CD8-positive, alpha-beta T cell (primary cell): ENCODE measurements at places on chromosomes 3 and 15.

GRCh38 chr3:43894176-43895049 is 203.7 kb downstream of the ABHD5 start:
- DNase-seq, result no peak

DNA sequence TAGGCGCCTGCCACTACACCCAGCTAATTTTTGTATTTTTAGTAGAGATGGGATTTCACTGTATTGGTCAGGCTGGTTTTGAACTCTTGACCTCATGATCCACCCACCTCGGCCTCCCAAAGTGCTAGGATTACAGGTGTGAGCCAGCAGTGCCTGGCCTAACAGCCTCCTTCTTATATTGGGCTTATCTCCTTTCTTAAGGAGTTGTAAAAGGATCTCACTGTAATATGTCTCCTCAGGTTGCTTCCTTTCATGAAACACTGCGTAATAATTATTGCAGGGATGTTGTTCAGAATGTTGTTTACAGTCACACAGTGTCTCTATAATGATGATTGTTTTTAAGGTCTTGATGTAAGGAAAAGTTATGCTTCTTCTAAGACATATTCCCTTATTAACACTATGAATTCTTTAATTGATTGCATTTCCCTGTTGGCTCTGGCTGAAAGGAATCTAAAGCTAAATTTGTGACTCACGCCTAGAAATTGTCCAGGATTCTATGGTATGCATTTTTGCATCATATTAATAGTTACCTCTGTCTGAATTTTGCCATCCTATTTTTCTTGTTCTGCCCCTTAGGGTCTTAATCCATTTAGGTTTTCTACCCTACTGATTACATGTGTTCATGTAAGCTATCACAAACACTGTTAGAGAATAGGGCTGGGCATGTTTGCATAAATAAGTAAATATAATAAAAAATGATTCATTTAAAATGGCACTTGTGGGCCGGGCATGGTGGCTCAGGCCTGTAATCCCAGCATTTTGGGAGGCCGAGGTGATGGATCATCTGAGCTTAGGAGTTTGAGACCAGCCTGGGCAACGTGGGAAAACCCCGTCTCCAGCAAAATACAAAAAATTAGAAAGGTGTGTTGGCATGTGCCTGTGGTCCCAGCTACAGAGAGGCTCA is 24.5 kb upstream of the RNF111 start:
- DNase-seq, result no peak

DNA sequence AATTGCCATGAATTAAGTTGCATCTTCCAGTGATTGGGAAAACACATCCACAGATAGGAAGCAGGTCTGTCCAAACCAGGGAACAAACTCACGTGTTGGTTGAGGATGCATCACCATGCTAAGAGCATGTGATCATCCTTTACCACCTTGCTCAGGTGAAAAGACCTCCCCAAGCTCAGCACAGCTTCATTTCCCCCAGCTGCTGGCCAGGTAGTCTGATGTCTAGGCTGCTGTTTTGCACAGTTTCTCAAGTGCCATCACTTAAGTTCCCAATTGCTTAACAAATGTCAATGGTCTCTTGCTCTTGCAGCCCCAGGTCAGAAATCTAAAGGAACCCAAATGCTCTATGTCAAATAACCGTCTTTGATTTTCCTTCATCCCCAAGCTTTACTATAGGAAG is 34.2 kb downstream of the WNT5A start:
- no peak for DNase-seq

- DNase-seq, result no peak
Observed at GRCh38 chr3:75176937-75177336, 487.2 kb upstream of the FRG2C start.

- DNase-seq, result no peak
Observed at GRCh38 chr3:94179059-94179458, 116.2 kb downstream of the NSUN3 start.

- no peak for DNase-seq
Observed at GRCh38 chr3:165640970-165641369, 196.3 kb downstream of the BCHE start.

GRCh38 chr3:113557374-113557773 is 25.0 kb downstream of the SIDT1 start:
- DNase-seq, result no peak

GRCh38 chr15:34258151-34258550 is 33.3 kb downstream of the EMC4 start:
- DNase-seq, result no peak

DNA sequence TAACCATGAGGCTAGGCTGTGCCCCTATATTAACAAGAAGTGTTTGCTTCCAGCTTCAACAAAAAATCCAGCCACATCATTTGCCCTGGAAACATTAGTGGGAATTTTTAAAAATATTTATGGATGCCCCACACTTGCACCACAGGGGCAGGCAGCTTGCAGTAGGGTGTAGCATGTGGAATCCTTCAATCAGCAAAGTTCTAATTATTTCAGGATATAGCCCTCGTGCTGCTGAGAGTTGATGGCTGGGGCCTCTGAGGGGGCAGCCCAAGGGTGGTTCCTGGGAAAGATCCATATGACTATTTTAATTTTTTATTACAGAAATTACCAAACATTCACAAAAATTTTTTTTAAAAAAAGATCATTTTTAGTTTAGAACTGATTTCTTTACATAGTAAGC is 35.1 kb upstream of the LMCD1 start:
- no peak for DNase-seq

GRCh38 chr3:169964176-169964575 is 2.4 kb upstream of the SEC62 start:
- no peak for DNase-seq

DNA sequence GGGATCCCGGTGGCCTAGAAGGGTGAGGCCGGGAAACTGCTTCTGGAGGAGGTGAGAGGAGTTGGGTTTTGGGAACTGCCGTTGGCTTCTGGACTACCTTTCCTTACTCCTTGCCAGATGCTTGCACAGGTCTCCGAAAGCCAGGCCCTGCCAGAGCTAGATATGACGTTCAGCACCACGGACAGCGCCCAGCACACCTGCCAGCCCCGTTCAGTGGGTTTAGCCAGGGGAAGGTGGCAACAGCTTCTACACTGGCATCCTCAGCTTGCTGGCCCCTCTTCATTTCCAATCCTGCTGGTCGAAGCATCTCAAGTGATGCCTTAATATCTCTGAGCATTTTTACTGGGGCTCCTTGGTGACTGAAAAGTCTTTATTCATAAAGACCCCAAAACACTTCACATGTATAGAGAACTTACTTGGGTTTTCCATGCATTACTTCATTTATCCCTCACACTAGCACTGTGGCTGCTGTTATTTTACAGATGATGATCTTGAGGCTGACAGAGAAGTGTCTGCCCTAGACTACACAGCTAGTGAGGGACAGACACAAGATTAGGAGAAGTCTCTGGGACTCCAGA is 21.9 kb downstream of the HCN4 start:
- peak; percentile 47 for DNase-seq

DNA sequence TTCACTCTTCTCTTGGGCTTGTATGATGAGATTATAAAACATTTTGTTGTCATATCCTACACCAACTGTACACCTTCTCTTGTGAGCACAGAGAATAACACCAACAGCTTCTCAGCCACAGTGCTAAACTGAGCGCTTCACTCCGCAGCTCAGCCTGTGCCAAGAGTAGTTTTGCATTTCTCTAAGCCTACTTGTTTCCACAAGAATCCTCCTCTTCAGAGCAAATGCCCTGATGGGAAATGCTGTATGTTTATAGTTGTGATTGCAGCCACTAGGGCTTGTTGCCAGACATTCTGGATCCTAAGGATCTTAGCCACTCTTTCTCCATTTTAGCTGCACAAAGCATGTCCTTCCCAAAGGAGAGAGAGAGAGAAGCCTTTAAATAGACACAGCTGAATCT is 138.8 kb upstream of the PLXND1 start:
- no peak for DNase-seq

GRCh38 chr3:8914491-8914890 is 48.8 kb downstream of the RAD18 start:
- DNase-seq, result no peak

DNA sequence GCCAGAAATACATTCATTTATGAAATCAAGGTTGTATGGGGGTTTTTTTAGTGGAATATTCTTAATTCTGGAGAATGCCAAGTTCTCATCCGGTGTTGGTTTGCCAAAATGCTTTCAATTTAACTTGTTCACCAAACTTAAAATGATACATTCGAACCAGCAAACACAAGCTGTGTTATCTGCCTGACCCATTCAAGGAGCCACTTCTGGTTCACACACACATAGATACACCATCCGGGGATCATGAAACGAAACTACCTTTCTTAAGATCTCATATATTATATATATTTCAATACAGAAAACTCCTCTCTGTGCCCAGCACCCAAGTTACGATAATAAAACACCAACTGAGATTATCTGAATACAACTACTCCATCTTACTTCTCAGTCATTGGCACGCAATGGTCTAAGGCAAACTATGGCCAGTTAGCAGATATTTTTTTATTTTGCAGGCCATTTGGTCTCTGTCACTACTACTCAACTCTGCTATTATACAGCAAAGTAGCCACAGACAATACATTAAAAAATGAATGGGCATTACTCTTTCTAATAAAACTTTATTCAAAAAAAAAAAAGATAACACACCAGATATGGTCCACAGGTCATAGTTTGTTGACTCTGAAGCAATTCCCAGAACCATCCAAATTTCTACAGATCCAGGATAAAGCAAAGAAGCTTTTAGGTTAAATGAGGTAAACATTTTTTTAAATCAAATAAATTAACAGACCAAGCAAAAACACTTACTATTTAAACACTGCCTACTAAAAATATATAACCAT is 89.6 kb downstream of the TBL1XR1 start:
- DNase-seq, result no peak

DNA sequence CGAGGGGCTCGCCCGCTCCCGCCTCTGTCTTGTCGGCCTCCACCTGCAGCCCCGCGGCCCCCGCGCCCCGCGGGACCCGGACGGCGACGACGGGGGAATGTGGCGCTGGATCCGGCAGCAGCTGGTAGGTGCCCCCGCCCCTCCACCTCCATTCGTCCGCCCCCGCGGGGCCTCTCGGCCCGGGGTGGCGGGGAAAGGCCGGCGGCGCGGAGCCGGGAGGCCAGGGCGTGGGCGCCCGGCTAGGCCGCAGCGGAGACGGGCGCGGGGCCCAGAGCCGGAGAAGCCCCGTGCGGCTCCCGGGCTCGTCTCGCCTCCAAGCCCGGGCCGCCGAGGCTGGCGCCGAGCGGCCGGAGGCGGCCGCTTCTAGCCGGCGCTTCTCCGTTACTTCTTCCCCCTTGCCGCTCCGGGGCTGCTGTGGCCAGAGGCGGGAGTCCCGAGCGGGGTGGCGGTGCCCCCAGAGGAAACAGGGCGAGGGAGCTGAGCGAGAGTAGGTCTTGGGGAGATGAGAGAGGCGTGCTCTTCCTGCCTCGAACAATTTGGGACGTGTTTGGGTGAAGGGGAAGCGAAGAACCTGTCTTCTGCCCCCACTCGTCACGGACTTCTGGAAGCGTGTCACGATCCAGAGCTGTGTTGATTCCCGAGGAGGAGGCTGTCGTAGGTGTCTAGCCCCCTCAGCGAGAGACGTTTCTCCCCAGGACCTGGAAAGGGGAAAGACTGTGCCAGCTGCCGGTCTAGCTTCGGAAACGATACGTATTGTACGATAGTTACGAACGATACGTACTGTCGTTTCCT is 555 bp downstream of the ATP11B start:
- peak; percentile 39 for DNase-seq

- DNase-seq, result no peak
Observed at GRCh38 chr3:176208915-176209314, 988.4 kb downstream of the TBL1XR1 start.

DNA sequence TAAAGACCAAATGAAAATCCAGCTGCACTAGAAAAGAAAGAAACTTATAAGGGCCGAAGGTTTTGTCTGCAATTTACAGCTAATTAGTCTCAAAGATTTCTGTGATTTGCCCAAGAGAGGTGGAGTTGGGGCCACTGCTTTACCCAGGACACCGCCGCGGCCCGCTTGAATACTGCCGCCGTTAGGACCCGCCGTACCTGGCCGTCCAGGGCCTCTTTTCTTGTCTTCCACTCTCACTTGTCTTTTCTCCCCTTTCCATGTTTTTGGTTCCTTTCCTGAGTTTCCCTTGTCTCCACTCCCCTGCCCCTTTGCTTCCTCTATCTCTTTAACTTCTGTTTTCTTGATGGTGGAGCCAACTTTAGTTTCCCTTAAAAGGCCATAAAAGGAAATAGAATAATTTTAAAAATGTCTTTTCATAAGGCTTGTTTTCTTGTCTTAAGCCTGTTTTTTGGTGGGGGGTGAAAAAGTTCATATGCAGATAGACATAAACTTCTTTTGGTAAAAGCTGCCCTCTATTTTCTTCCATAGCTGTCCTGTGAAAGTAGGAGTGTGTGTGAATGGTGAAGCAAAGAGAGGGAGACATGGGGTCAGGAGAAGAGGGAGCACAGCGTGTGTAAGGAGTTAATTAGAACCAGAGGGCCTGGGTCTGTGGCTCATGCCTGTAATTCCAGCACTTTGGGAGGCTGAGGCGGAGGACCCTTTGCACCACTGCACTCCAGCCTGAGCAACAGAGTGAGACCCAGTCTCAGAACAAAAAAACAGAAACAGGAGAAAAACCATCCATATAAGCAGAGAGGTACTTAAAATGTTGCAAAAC is 16.0 kb upstream of the CCNL1 start:
- DNase-seq, result peak; percentile 23

- no peak for DNase-seq
Observed at GRCh38 chr15:99310745-99311144, 59.5 kb downstream of the LRRC28 start.

DNA sequence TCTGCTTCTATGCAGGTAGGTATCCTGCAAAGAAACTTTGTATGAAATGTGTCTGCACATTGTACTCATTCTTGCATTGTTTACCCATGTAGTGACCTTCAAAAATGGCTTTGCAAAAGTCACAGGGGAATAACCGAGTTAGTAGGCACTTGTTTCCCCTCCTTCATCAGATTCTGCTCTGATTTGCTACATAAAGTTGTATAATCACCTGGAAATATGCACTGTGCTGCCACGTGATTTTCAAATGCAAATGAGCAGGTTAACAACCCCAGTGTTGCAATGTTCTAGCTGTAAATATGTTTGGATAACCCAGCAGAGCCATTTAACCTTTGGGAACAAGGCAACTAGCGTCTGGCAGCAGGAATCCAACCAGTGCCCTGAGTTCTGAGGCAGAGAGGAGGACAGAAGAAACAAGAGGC is at the start of gene KNG1:
Gene KNG1 (plus strand): TSS at position 321 of the 419 bp plus-strand sequence. CDS start 184 bp downstream, outside the sequence.
- no peak for DNase-seq

DNA sequence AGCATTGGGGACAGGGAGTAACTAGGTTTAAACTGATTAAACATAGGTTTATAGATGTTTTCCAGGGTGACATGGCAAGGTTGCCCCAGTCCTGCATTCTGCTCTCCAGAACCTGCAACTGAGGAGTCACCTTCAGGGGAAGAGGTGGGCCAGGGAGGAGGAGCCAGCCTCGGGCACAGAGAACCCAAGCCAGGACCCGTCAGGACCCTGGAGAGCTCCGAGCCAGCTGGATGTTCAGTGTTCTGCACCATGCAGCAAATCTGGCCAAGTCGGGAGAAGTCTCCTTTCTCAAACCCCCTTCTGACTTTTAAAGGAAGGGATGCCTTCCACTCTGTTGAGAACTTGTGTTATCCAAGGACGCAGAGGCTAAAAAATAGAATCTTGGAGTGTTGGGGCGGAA is 62.1 kb upstream of the SLC6A11 start:
- peak; percentile 5 for DNase-seq

DNA sequence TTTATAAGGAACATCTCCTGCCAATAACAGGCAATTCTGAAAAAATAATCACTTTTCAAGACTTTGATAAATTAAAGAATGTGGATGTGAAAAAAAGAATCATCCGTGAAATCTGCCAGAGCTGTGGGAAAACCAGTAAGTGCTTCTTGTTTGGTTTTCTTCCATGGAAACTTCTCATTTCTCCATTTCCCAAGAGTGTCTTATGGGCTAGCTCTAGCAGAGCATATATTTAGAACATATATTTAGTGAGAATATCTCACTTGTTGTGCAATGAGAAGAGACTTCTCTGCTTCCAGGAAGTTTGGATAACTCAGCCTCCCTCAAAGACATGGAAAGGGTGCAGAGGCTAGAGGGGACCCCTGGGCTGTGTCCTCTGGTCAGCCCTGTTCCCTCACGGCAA is 49.9 kb downstream of the COL6A5 start:
- no peak for DNase-seq
